Coronary artery (tissue), 2 donors: ENCODE measurements at places on chromosomes 3 and 15.
A peak's percentile ranks its signal among the peaks of the same experiment; 100 is the strongest.

GRCh38 chr3:110149763-110150162, 812.4 kb upstream of the DPPA4 start:
- DNase-seq: no peak

DNA sequence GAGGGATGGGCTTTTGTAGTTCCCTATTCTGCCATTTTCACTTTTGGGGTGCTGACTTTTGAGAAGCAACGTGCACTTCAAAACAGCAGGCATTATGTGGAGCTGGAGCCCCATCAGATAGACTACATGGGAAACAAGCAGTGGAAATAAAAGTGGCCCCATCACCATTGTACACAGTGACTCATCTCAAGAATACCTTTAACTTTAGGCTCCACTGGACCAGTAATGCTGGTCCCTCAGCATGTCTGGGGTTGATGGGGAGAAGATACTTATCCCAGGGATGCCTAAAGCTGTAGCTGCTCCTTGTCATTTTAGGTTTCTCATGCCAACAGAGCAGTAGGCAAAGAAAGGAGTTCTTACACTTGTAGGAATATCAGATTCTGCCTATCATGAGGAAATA, 45.0 kb downstream of the LSM3 start:
- DNase-seq: no peak

- no peak for DNase-seq
Observed at GRCh38 chr3:30011237-30011803, 595.1 kb upstream of the TGFBR2 start.

GRCh38 chr3:59368900-59369675, 319.3 kb upstream of the CFAP20DC start:
- DNase-seq: no peak

- DNase-seq: no peak
Observed at GRCh38 chr3:181264486-181264885, 274.9 kb upstream of the DNAJC19 start.

DNA sequence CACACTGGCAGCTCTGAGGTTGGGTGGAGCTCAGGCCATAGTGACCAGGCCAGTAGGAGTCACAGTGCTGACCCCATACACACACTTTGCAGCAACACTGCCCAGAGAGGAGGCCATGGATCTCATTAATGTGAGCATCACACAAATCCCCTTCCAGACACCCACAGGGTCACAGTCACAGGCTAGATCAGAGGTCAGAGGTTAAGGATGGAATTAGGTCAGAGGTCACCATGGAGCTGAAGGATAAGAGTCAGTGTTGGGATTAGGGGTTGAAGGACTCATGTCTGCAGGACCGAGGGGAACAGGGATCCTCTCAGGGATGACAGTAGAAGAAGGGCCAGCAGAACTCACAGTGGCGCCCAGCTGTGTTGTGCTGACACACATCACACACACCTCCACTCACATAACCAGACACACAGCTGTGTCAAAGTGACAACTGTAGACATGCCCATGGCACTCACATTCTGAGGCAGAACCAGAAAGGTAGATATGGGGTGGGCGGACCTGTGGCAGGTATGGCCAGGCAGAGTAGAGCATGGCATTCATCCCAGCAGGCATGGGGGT, 12.7 kb downstream of the CCDC71 start:
- DNase-seq: no peak

DNA sequence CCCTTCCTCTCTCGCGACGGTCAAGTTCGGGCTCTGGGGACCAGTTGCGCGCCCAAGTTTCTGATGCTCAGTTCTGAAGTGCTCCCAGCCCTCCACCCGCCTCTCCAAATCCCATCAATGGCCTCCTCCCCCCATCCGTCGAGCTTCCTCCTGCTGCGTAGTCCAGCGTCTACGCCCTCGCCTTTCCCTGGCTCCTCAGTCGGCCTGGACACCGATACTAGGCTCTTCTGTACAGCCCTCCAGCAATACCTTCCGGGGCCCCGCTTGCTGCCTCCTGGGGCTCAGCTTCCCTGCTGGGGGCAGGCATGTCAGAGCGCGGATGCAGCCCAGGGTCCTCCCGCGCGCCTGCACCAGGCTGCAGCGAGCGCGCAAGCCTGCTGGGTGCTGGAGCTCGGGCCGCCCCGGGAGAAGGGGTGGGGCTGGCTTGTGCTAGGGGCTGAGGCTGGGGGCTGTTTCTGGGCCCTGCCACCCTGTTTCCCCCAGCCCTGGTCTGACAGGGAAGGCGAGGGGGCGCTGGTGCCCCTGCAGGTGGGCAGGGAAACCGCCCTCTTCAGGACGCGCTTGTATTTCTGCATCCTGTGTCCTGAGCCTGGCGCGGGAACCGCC, 353.3 kb upstream of the SUCLG2 start:
- no peak for DNase-seq

GRCh38 chr15:80473286-80474223, 69.4 kb downstream of the ARNT2 start:
- peak; percentile 47 for DNase-seq

GRCh38 chr3:151726016-151726415, 7.7 kb upstream of the AADACL2 start:
- DNase-seq: no peak

- no peak for DNase-seq
Observed at GRCh38 chr15:29452881-29453731, 183.5 kb upstream of the NSMCE3 start.

GRCh38 chr3:4841776-4842440, 137.3 kb upstream of the BHLHE40 start:
- DNase-seq: no peak

GRCh38 chr3:96959901-96960641, 145.7 kb downstream of the EPHA6 start:
- DNase-seq: no peak

- no peak for DNase-seq
Observed at GRCh38 chr3:54139630-54140029, 17.3 kb downstream of the CACNA2D3 start.

DNA sequence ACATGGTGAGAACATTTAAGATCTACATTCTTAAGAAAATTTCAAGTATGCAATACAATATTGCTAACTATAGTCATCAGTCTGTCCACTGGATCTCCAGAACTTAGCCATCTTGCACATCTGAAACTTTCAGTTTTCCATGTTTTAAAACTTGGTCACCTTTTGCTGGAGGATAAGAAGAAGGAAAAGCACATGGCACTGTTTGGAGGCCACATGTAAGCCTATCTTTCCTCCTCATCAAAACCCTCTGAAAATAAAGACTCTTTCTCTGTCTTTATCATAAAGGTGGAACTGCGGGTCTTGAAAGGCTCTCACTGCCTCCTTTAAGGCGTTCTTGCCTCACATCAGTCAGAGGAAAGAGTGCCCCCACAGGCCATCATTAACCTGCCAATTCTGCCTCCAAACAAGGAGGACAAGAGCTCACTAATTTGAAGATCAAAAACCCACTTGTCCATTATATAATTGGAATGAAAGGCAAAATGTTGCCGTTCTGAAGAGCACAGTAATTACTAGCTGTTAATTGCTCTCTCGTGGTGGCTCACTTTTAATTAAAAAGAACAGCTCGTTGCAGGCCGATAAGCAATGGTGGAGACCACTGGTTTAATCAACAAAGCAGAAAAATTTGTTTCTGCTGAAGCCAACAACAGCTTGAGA, 157.8 kb downstream of the MECOM start:
- DNase-seq: no peak

GRCh38 chr15:40918799-40919392, 10.2 kb upstream of the DLL4 start:
- no peak for DNase-seq

DNA sequence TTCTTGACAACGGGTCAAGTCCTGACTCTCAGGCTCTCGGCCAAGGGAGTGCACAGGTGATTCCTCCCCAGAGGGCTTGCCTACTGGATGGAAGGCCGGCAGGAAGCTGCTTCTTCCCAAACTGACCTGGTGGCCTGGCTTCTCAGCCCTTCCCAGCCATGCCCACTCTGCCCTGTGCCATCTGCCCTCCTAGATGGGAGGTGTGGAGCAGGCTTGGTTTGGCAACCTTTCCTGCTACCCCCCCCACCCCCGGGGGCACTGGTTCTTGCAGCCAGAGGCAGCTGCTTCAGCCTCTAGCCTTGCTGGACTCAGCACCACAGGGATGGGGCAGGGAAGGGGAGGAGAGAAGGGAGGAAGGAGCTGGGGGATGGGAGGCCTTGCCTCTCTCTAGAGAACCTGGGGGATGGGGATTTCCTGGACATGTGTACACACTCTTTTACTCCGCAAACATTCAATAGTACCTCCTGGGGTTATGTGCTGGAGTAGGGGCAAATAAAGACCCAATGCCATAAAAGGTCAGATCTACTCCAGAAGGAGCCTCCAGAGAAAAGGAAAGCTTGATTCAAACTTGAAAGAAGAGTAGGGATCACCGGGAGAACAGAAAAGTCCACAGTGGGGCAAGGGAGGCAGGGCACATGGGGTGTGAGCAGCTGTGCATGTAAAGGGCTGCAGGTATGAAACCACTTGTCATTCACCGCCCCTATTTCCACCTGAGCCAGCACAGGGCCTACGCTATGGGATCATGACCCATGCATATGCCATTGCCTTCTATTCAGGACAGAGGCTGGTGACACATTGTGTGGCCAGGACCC, 4.2 kb upstream of the DAPK2 start:
- peak; percentile 62 for DNase-seq

DNA sequence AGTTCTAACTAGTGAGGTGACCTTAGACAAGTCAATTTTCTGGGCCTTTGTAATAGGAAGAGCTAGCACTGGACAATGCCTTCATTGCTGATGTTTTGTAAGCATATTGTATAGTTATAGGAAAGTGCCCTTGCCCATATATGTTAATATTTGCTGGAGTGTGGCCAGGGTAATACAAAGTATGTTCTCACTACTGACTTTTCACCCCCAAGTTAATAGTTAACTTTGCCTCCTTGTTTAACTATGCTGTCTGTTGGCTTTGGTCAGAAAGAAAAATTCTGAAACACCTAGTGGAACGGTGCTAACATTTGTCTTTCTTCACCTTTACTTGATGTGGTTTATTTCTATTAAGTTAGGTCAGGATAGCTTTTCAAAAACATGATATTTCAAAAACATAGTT, 287.4 kb upstream of the CTNNB1 start:
- no peak for DNase-seq

- DNase-seq: no peak
Observed at GRCh38 chr3:188287762-188288505, 134.0 kb downstream of the LPP start.

- no peak for DNase-seq
Observed at GRCh38 chr3:58116161-58116955, 94.4 kb downstream of the DNASE1L3 start.

DNA sequence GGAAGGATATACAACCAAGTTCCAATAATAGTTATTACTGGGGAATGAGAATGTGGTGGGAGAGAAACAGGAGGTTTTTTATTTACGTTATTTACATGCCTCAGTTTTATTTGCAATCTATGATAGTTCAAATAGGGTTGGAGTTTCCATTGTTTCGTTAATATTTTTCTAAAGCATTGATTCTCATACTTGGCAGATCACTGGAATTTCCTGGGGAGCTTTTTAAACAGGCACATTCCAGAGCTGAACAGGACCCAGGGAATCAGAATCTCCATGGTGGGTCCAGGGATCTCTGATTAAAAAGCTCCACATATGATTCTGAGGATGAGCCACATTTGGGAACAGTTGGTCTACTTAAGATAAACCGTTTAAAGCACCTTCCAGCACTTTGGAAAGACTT, 123.9 kb downstream of the IL20RB start:
- DNase-seq: no peak

- peak; percentile 90 for DNase-seq
Observed at GRCh38 chr3:197456261-197457091, 99.3 kb downstream of the BDH1 start.

GRCh38 chr3:129132097-129132866, 10.7 kb upstream of the RAB43 start:
- DNase-seq: no peak

DNA sequence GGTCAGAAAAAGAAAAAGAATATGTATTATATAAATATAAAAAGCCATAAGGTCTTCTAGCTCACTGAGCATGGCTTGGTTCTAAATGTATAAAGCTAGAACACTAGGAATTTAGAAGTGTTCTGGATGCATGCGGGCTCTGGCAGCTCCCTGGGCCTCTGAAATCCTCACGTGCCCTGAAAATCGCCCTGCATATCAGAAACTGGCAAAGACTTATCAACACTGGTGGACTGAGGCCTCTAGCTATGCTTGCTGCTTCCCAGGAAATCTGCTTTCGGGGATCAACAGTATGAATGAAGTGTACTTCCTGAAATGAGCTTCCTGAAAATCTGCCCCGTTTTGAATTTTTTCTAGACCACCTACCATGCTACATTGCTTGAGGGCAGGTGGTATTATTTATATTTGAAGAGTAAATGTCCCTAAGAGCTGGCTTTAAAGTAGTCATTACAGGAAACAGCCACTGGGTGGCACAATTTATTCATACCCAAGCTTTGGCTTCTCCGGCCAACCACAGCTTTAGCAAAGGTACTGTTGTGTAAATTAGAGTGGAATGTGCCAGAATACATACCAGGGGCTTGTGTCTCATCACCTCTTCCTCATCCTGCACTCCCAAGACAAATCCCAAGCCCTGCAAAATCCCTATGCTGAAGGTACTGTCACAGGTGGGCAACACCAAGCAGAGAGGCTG, 17.7 kb downstream of the CRTAP start:
- DNase-seq: no peak

- no peak for DNase-seq
Observed at GRCh38 chr3:22748453-22749045, 454.6 kb upstream of the UBE2E2 start.

DNA sequence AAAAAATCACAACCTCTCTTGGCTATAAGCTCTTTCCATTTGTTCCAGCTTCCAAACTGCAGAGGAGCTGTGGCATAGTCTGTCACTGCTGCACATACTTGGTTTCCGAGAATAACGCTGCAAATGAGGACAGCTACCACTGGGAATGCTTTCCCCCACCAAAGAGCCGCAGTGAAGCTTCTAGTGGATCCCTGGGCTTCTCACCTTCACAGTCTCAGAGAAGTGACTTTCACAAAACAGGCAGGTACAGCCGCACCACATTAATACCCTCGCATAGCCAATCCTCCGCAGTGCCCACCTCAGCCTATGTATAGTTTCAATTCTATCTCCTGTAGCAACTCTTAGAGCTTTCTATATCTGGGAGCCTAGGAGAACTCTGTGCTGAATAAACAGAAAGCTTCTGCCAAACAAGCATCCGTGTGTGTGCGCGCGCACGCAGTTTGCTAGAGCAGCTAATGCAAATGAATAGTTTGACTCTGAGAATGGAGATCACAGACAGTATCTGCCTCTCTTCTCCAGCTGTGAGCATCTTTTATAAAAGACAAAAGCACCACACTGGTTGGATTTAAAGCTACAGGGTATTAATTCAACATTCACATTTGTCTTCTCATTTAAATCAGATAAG, 81.9 kb upstream of the PLXND1 start:
- DNase-seq: peak; percentile 74
